ENCODE measurements at places on chromosomes 4 and X.
A peak's percentile ranks its signal among the peaks of the same experiment; 100 is the strongest.

DNA sequence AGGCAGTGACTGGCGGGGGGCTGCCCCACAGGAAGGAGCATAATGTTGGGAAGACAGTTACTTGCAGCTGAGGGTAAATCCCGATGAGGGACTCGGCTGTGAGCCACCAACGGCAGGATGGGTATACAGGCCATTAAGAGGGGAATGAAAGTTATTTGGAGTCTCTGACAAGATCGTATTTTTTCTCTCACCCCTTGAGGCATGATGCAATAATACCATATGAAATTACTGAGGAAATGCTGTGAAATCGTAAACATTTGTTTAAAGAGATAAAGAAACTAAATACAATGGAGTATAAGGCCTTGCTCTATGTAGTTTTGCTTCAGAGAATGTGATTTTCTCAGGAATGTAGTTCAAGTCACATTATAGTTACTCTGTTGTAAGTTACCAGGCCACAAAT is 12.7 kb downstream of the IL1RAPL1 start:
- DNase-seq = no peak

DNA sequence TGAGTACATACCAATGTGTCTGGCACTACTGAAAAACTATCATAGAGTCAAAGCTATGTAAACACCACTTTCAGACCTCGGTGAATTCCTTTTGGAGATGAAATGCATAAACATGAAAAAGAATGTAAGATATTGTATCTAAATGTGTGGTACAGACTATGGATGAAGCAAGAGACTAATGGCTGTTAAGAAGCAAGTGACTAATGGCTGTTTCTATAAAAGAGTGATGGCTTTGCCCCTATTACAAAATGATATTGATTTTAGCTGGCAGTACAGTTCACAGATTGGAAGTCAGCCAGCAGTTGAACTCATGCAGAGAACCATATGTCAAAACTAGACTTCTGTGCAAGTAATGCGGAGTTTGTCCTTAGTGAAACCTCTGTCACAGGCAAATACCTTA is 359.3 kb downstream of the GRXCR1 start:
- no peak for DNase-seq

GRCh38 chr4:157521906-157522305 is 301.4 kb downstream of the GRIA2 start:
- DNase-seq = no peak

- no peak for DNase-seq
These were observed 40.6 kb upstream of the NAA11 start for GRCh38 chr4:79366422-79366821.

GRCh38 chrX:154695911-154696675 is 42.7 kb upstream of the CTAG2 start:
- peak; percentile 36 for DNase-seq

GRCh38 chr4:43148481-43148880 is 256.0 kb downstream of the GRXCR1 start:
- DNase-seq = no peak

- no peak for DNase-seq
These were observed 555.4 kb downstream of the BCOR start for GRCh38 chrX:39542316-39542715.

- peak; percentile 74 for DNase-seq
These were observed 64.7 kb downstream of the TBC1D14 start for GRCh38 chr4:6974138-6974848.

GRCh38 chr4:127868196-127868595 is 12.5 kb upstream of the PLK4 start:
- DNase-seq = no peak

DNA sequence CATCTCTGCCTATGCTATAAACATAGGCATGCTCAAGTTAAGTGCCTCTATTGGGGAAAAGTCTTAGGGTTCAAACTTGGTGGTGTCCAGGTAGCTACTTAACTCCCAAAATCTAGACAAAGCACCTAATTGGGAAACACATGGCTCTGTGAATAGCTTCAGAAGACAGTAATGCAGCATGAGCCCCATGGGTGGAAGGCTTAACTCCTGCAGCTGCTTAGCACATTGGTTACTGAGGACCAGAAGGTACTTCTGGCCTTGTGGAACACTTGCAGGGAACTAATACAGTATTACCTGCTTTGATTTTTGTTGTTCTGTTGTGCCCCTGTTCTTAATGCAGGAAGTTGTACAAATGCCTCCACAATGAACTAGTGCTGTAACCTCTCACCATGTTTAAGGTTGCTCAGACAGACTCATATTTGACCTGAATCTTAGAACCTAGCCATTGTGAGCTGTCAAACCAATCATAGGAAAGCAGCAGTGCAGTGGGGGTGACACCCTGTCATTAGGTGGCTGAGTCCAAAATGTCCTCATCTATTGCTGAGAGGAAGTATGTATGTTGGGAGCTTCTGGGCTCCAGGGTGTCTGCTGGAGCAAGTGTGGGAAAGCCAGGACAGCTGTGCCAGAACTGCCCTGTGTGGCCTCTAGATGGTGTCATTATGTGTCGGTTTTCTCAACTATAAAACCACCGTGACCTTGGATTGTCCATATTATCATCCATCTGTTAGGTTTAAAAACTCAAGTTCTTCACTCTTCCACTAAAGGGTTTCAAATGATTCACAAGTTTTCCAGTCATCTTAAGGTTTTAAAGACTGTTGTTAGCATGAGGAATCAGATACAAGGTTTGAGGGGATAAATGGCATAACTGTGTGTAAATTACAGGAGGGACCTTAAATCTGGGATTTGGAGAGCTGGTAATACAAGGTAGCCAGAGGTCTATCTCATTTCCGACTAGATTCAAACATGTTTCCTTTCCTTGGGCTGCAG is 69.9 kb upstream of the WDR1 start:
- no peak for DNase-seq

- no peak for DNase-seq
These were observed 23.5 kb downstream of the TRIML1 start for GRCh38 chr4:188162698-188163097.

DNA sequence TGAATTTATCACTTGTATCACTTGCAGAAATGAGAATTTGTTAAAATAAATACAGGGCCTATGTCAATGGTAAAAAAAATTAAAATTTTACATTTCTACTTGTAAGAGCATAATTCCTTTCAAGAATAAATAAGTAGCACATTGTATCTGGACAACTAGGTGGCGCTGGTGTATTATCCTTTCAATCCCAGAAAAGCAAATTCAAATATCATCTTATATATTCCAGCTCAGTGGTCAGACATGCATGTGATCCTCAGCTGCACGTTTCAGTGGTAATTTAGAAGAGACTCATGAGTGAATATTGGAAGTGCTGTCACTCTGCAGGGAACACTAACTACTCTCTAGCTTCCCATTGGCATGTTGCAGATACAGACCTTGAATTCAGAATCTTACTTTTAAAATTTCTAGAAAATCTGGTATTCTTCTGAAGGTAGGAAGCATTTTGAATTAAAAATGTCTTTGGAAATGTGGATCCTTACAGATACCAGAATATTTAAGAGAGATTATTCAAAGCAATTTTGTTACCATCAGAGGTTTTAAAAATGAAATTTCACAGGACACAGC is 1414.7 kb upstream of the TENM3 start:
- peak; percentile 60 for DNase-seq

DNA sequence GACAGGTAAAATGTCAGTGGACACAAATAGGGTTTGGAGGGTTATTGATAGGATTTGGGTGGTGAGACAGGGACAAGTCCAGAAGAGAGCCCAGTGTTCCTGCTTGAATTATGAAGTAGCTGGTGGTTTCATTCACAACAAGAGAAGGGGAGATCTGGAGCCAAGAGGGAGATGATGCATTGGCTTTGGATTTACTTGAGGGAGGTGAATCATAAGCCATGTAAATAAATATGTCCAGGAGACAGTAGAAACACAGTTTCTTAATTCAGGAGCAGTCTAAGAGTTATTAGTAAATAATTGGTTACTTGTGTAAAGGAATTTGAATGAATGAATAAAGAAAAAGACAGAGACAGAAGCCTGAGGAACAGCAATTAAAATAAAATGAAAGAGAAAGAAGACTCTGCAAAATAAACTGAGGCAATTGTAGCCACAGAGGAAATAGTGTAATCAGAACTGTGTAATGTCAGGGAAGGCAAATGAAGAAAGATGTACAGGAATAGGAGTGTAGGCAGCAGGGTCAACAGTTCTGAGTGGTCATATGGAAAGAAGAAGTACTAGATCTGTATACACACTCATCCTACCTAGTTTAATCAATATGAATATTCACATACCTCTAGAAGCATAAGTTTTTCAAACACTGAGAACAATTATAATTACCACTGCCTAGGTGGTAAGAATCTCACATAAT is 50.2 kb upstream of the CXCL8 start:
- no peak for DNase-seq

- DNase-seq = no peak
These were observed 156.7 kb downstream of the MAPK10 start for GRCh38 chr4:86203176-86203575.

GRCh38 chrX:96770315-96770714 is 85.7 kb downstream of the DIAPH2 start:
- peak; percentile 22 for DNase-seq

DNA sequence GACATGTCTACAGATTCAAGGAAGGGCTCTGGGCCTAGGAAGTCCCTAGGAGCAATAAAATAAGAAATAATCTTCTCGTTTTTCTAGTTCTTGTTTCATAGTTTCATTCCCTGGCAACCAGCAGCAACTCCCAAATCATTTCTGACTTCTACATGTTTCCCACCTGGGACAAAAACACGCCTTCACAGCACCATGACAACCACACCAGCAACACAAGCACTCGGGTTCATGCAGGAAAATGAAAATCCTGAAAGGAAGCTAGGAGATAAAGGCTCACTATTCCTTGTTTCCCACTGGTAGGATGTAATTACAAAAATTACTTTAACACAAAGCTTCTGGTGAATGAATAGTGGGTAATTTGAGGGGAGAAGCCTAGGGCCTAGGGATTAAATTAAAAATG is 158.9 kb downstream of the ADAMTS3 start:
- no peak for DNase-seq

DNA sequence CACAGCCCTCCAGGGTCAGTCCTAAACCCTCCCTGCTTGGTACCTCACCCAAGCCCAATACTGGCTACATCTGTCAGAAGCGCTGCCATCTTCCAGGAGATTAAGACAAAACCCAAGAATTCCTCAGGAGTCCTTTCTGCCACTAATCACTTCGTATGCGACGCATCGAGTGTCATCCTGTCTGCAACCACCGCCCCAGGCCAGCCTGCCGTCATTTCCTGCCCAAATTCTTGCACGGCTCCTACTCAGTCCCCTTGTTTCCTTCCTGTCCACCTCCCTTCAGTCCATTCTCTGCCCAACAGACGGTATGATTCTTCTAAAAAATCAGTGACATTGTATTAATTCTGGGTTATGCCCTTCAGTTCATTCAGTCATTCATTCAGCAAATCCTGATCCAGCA is 113.6 kb downstream of the NFKB1 start:
- DNase-seq = no peak

DNA sequence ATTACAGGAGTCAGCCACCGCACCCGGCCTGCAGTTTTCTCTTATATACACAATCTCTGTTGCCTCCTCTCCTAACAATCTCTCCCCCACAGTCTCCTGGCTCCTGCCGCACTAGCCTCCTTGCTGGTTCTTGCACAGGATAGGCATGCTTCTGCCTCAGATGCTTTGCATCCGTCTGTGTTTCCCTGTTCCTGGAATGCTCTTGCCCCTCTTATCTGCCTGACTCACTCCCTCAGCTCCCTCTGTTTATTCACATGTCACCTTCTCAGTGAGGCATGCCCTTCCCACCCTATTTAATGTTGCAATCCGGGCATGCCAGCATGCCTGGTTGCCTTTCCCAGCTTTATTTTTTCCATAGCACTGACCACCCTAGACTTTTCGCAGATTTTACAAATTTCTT is 161.9 kb downstream of the PHF8 start:
- DNase-seq = peak; percentile 73

GRCh38 chr4:74376888-74377483 is 12.0 kb downstream of the EREG start:
- peak; percentile 69 for DNase-seq

GRCh38 chr4:16297003-16297402 is 70.7 kb upstream of the TAPT1 start:
- no peak for DNase-seq

- DNase-seq = no peak
These were observed 333.5 kb downstream of the TENM3 start for GRCh38 chr4:182576601-182577289.

- no peak for DNase-seq
These were observed 342.8 kb downstream of the DMD start for GRCh38 chrX:32868524-32868895.

GRCh38 chr4:113471146-113471860 is 290.2 kb downstream of the CAMK2D start:
- no peak for DNase-seq

- no peak for DNase-seq
These were observed 766.9 kb upstream of the IGFBP7 start for GRCh38 chr4:57877047-57877458.

DNA sequence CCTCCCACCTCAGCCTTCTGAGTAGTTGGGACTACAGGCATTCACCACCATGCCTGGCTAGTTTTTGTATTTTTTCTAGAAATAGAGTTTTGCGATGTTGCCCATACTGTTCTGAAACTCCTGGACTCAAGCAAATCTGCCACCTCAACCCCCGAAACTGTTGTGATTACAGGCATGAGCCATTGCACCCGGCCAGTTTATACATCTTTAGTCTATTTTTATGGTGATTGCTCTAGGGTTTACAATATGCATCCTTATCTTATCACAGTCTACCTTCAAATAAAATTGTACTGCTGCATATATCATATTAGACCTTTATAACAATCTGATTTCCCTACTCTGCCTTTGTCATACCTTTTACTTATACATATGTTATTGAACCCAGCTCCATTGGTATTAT is 56.9 kb downstream of the SOWAHB start:
- no peak for DNase-seq

DNA sequence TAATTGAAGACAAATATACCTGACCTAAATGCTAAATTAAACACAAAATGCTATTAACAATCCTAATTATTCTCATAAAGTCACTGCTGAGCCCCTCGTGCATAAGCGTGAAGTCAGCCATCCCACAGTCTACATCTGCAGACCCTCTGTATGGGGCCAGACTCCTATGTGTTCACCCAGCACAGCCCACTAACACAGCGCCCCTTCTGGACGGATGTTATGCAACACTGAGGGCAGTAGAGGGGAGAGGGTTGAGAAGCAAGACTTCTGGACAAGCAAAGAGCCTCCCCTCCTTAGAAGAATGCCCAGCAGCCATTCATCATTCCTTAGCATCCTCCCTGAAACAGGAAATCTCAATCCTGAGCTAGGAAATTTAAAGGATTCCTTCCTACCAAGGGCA is 7.9 kb downstream of the TRPC3 start:
- no peak for DNase-seq

- DNase-seq = peak; percentile 20
These were observed at the start of gene C4orf51 for GRCh38 chr4:145679991-145680455. Gene C4orf51, plus strand, starts transcription at chr4:145680146. Its CDS starts 58 bp downstream, at chr4:145680204.

Measured in ACHN (cell line).